ENCODE measurements at places on chromosomes 13 and 19.

DNA sequence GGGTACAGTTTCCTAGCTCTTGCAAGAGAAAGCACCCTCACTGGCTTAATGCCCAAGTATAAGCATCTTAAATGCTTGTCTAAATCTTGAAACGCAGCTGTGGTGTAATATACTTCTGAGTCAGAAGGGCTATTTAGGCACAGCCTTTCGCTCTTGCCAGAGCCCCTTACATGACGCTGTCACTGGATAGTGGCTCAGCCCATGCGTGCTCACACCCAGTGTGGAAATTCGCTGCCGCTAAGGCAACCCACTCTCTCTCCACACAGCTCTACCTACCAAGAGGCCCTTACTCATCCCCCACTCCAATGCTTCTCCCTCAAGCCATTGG is 24.0 kb downstream of the UQCRFS1 start:
- no peak for DNase-seq

DNA sequence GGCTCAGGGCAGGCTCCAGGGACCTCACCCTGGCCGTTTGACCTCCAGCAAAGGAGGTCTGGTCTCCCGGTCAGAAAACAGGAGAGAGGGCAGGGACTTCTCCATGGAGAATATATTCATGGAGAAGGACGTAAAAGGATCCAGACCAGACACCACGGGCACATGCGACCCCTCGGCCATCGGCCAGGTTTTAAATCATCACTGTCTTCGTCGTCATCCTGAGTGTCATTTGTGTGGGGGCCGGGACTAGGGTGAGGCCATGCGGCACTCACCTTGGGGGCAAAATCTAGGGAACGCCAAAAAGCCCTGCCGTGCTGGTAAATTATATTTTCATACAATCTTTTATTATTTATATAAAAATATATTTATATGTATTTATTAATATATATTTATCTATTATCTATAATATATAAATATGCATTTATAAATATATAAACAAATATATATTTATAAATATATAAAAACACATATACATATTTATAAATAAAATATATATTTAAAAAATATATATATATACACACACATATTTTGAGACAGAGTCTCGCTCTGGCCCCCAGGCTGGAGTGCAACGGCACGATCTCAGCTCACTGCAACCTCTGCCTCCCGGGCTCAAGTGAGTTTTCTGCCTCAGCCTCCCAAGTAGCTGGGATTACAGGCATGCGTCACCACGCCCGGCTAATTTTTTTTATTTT is 75.4 kb downstream of the GADD45B start:
- DNase-seq: no peak

DNA sequence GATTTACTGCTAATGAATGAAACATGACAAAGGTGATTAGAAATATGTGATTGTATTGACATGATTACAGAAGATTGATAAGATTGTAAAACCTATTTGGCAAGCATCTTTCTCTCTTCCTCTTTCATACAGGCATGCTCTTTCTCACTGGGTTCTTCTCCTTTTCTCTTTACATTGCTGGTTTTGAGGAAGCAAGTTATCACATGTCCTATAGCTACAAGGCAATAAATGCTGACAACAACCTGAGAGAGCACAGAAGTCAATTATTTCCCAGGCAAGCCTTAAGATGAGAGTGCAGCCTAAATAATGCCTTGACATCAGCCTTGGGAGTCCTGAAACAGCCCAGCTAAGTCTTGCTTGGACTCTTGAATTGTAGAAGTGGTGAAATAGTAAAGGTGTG is 875.0 kb downstream of the SLITRK1 start:
- no peak for DNase-seq

DNA sequence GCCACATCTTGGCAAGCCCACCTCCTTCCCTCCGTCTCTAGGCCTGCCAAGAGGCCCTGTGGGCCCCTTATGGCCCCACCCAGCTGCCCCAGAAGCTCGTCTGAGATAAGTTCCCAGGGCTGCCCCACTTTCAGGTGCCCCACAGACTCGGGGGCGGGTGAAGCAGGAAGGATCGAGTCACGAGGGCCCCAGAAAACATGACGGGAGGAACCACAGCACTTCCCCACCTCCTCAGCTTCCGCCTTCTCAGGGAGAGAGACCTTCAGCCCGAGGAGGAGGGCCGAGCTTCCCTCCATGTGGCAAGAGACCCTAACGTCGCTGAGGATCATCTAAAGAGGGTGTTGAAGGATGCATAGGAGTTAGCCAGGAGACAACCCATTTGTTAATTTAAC is 4.5 kb upstream of the IL12RB1 start:
- DNase-seq: no peak

- no peak for DNase-seq
Observed at GRCh38 chr13:99353836-99354235, 46.6 kb upstream of the GPR183 start.

GRCh38 chr13:99327126-99327525 is 19.9 kb upstream of the GPR183 start:
- DNase-seq: no peak

GRCh38 chr13:36347531-36348210 is 1.5 kb upstream of the SPART start:
- no peak for DNase-seq

DNA sequence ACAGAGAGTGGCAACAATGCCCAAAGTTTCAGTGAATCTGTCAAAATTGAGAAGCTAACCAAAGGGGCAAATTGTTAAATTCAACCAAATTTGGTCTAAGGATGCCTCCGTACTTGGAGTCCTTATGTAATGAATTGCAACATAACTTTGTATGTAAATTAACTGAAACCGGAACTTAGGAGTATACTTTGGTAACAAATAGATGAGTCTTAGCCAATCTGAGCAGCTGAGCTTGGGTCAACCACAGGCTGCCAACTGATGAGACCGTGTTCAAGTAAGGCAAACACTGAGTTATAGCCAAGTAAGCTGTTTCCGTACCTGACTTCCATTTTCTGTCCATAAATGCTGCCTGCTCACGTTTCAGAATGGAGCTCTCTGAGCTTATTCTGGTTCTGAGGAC is 5.3 kb downstream of the VWA8 start:
- no peak for DNase-seq

GRCh38 chr13:21733475-21734263 is 62.8 kb downstream of the FGF9 start:
- no peak for DNase-seq

GRCh38 chr19:4557144-4557970 is 2.1 kb downstream of the SEMA6B start:
- no peak for DNase-seq

DNA sequence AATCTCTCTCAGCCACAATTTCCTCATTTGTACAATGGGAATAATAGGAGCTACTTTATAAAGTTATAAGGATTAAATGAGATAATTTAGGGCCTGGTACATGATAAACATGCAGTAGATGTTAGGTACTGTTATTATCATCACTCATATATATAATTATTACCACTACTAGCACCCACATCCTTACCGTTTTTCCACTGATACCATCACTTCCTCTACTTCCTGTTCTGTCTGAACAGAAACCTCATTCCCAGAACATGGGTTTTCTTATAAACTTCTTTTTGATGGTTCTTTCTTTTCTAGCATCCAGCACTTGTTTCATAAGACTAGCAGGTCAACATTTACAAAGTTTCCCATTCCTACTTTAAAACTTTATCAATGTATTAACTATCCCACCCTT is 6.3 kb downstream of the CDADC1 start:
- no peak for DNase-seq

DNA sequence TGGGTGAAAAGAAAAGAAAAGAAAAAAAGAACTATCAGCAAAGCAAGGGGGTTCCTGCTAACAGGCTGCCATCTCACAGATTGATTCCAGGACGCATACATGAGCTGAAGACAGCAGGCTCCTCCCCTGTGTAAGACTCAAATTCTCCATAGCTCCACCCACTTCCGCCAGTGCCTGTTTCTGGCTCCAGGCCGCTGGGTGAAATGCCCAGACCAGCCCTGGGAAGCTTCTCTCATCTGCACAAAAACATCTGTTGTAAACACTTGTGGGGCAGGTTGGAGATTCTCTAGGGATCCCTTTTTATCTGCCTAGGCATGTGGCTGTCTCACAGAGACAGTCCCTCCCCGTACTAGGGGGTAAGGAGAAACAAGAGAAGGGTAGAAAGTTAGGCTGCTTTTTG is 1054.4 kb upstream of the SPRY2 start:
- DNase-seq: no peak

- DNase-seq: no peak
Observed at GRCh38 chr13:26227166-26227971, 5.3 kb upstream of the RNF6 start.

Data from esophagus squamous epithelium (tissue), 5 donors.